ENCODE measurements at places on chromosomes 12 and 14. TPM values are rescaled to one million over a fixed set of nuclear protein-coding genes. Genes with fewer than 3 reads are reported as not detected.

The GNPTAB gene
- 23.6 TPM for total RNA-seq

The SPRYD3 gene
- 44.1 TPM for total RNA-seq

The WIF1 gene
- total RNA-seq: 0.18 TPM

The PLEKHD1 gene
- total RNA-seq: not detected

The TESPA1 gene
- total RNA-seq: not detected

The GRIP1 gene
- not detected for total RNA-seq

The KRT72 gene
- total RNA-seq: not detected

The FOXA1 gene
- not detected for total RNA-seq

The ACAD10 gene
- 16.1 TPM for total RNA-seq

The HHIPL1 gene
- total RNA-seq: 4.0 TPM

The MIP gene
- total RNA-seq: not detected

The KLRD1 gene
- total RNA-seq: under 0.01 TPM

The MRPL42 gene
- 85.8 TPM for total RNA-seq

The PITPNM2 gene
- total RNA-seq: 2.9 TPM

The AMDHD1 gene
- total RNA-seq: not detected

The OR4Q2 gene
- total RNA-seq: not detected

The CCDC197 gene
- not detected for total RNA-seq

The TAS2R9 gene
- total RNA-seq: not detected

The SELPLG gene
- total RNA-seq: 1.6 TPM

Data from myometrial cell (primary cell).